ENCODE measurements at places on chromosomes 13 and 19. TPM values are rescaled to one million over a fixed set of nuclear protein-coding genes. Genes with fewer than 3 reads are reported as not detected.

NLRP7 gene
- total RNA-seq: not detected

SOHLH2 gene
- total RNA-seq: not detected

IRGC gene
- not detected for total RNA-seq

ZNF726 gene
- 0.81 TPM for total RNA-seq

MPHOSPH8 gene
- 28.0 TPM for total RNA-seq

DNA sequence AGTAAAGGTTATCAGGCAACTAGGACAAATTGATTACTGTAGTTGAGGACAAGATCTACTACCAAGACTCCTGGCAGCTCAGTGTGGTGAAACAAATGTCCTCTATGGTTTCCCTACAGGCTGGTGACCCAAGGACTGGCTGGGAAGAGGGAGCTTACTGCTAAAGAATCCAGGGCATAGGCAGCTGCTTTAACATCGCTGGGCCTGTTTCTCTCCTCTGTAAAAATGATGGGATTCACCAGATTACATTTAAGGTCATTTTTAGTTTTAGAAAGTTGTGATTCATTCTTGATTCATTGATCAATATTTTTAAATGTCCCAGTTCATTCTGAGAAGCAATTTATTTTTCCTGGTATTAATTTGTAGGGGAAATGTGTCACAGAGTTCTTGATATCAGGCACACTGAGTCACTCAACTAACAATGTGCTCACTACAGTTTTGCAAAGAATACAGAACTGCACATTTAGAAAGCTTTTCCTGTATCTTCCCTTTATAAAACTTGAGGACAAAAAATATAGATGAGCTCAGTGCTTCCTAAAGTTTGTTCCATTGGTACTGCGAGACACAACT is 19.6 kb upstream of the FAM124A start:
- no peak for DNase-seq

GRCh38 chr13:33119856-33120543 is 103.8 kb downstream of the KL start:
- no peak for DNase-seq

GRCh38 chr19:49113762-49114629 is at the start of gene LIN7B:
LIN7B (plus strand) TSS chr19:49114370; CDS start chr19:49114405, 35 bp downstream.
- no peak for DNase-seq

DNA sequence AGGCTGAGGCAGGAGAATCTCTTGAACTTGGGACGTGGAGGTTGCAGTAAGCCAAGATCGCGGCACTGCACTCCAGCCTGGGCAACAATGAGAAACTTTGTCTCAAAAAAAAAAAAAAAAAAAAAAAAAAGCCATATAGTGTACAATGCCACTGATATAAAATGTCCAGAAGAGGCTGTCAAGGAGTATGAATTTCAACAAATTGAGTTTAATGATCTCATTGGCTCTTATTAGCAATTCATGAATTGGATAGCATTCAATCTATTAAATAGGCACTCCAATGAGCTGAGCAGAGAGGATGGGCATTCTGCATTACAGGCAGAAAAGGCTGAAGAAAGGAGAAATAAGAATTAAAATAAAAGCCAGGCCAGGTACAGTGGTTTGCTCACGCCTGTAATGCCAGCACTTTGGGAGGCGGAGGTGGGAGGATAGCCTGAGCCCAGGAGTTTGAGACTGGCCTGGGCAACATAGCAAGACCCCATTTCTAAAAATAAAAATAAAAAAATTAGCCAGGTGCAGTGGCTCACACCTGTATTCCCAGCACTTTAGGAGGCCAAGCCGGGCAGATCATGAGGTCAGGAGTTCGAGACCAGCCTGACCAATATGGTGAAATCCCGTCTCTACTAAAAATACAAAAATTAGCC is 757 bp upstream of the LMNB2 start:
- DNase-seq: no peak

- no peak for DNase-seq
These were observed 30.2 kb downstream of the ITM2B start for GRCh38 chr13:48263196-48263595.

GRCh38 chr13:40494513-40494912 is 171.9 kb downstream of the FOXO1 start:
- no peak for DNase-seq

DNA sequence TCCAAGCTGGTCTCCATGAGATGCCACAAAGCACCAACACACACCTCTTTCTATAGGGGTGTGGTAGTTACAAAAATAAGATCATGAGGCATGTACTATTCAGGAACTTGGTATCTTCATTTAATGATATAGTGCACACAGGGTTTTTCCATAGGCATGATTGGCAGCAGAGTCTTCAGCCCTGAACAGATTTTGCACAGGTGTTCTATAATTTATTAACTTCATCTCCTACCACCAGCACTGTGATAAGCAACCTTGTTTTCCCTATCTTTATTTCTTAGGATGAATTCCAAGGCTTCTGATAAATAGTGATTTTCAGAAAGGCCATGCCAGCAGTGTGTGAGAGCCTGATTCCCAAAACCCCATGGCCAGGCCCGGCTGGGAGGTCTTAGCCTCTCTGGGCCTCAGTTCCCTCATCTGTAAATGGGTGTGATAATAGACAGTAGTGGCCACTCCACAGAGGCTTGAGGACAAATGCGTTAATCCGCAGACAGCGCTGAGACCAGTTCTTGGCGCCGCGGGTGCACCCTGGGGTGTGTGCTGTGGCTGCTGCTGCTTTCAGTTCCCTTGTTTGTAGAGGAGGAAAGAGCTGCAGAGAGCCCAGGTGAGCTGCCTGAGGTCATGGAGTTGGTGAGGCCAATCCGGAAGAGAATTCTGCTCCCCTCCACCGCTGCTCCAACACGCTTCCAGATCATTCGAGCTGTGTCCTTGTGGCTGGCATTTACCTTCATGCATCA is 33.1 kb downstream of the DHRS12 start:
- no peak for DNase-seq

- no peak for DNase-seq
These were observed 470.7 kb upstream of the SLITRK1 start for GRCh38 chr13:84352946-84353345.

GRCh38 chr19:17835182-17836006 is 12.4 kb downstream of the JAK3 start:
- DNase-seq: no peak

DNA sequence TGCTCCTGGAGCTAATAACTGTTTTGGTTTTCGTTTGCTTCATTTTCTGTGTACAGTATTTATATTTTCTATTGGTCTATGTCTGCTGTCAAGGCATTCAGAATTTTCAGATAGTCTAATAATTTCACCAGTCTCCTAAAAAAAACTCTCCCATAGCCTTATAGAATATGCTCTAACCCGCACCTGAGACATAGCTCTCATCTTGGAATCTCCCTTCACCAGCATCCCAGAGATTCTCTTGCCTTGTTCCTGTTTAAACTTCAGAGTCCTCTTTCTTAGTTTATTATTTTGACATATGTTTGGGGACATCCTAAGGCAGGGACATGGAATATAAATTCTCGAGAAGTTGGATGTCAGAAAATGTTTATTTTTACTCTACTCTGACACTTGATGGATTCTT is 58.3 kb upstream of the MED4 start:
- no peak for DNase-seq

- DNase-seq: no peak
These were observed 242.4 kb downstream of the KLF12 start for GRCh38 chr13:73891805-73892204.

GRCh38 chr13:31761951-31762350 is 22.6 kb downstream of the RXFP2 start:
- no peak for DNase-seq
